Activated CD8-positive, alpha-beta T cell treated with anti-CD3 and anti-CD28 coated beads, Interleukin-2, amount 10 ng/mL, durations not matched to agents 7 days and 5 days (primary cell): ENCODE measurements at places on chromosomes 1 and 21. TPM values are rescaled to one million over a fixed set of nuclear protein-coding genes. Genes with fewer than 3 reads are reported as not detected.

- no peak for DNase-seq
Observed at GRCh38 chr1:167488786-167489185, 29.5 kb downstream of the CD247 start.

DNA sequence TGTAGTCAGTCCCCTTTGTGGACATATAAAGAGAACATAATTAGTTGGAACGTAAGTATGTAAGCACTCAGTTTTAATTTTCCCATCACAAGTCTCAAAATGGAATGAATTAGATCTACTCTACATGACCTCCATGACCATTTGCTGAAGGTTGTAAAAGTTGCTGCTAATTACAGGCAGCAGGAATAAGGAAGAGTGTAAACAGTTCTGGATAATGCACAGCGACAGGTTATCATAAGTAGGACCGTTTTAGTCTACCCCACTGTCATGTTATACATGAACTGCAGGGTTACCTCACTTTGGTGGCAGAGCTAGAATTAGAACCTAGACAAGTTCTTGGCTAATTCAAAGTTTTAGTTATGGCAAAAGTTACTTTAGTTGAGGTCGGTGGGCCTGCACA is 21.7 kb downstream of the YTHDF2 start:
- DNase-seq, result no peak

DNA sequence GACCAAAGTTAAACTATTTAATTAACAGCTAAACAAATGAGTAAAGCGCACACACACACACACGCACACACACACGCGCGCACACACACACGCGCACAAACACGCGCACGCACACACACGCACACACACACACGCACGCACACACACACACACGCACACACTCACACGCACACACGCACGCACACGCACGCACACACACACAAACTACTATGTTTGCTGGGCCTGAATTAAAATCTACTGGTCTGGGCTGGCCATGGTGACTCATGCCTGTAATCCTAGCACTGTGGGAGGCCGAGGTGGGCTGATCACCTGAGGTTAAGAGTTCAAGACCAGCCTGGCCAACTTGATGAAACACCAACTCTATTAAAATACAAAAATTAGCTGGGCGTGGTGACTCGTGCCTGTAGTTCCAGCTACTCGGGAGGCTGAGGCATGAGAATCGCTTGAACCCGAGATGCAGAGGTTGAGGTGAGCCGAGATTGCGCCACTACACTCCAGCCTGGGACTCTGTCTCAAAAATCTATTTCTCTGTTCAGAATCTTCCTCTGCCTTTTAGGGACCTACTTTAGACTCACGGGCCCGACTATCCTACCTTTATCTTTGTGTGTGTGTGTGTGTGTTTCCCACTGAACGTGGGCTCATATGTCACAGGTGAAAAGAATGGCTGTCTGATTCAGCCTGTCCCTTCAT is 37.5 kb upstream of the DNAJC11 start:
- no peak for DNase-seq

GRCh38 chr1:71986160-71986559 is 296.2 kb downstream of the NEGR1 start:
- no peak for DNase-seq

- DNase-seq, result no peak
Observed at GRCh38 chr1:226549094-226549936, 751 bp downstream of the STUM start.

DNA sequence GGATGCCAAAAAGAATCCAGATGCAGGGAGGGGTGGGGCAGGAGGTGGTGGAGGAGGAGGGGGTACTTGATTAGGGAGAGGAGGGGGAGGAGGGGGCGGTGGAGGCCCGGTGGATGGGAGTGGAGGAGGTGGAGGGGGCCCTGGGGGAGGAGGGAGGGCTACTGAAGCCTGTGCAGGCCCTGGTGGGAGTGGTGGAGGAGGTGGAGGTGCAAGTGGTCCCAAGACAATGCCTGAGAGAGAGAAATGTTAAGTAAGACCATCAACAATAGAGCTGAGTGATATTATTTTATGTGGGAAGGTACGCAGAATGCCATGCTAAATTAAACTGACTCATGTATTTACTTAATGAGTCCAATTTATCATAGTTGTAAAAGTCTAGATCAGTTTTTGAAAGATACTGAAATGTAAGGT is 86.8 kb upstream of the LBR start:
- DNase-seq, result no peak

DNA sequence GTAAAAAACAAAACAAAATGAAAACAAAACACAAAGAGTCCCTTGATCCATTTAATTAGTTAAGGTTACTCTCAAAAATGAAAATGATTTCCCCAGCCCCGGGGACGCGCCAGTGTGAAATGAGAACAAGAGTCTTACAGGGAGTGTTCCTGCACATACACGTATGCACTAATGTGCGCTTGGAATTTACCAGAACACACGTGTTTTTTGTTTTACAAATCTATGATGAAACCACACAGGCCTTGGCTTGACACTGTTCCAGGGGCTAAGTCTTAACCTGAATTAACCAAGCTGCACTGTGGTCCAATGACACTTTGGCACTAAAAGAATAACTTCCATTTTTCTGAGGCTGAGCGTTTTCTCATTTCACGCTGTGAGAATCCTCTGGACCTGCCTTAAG is 63.7 kb downstream of the SLC45A1 start:
- DNase-seq, result no peak

- DNase-seq, result no peak
Observed at GRCh38 chr1:163170975-163171676, 31.6 kb downstream of the RGS5 start.

DNA sequence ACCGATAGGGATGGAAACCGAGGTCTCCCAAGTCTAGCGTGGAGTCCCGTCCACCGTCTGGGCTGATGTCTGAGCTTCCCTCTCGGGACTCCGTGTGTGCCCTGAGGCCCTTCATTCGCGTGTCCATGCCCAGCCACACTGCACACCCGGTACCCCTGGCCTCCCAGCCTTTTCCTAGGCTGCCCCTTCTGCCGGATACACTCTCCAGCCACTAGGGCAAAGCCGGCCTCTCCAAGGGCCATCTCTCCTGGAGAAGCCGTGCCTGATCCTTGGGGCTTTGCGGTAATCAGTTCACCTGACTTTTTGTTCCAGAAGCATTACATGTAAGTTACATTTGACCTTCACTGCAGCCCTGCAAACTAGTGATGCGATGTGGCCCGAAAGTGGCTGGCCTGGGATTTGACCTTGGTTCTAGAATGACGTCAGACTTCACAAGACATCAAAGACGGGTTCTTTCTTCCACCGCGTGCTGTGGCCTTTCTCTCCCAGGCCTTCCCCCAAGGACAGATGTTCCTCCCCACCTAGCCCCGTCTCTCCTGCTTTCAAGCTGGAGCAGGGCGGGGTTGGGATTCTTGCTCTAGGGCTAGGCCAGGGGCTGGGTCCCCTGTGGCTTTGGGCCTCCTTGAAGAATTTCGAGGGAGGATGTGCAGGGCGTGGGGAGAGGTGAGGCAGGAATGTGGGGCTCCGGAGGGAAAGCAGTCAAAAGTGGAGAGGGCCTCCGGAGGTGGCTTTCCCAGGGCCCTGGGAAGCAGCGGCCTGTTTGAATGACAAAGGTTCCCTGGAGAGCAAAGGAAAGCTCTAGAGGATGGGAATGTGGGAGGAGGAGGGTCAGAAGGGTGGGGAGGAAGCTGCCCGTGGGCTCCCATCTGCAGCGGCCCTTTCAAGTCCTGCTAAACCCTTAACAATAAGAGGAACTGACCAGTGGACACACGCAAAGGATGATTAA is 49.7 kb upstream of the SLC2A1 start:
- DNase-seq, result no peak

GRCh38 chr1:43007377-43008114 is 48.9 kb upstream of the SLC2A1 start:
- no peak for DNase-seq

DNA sequence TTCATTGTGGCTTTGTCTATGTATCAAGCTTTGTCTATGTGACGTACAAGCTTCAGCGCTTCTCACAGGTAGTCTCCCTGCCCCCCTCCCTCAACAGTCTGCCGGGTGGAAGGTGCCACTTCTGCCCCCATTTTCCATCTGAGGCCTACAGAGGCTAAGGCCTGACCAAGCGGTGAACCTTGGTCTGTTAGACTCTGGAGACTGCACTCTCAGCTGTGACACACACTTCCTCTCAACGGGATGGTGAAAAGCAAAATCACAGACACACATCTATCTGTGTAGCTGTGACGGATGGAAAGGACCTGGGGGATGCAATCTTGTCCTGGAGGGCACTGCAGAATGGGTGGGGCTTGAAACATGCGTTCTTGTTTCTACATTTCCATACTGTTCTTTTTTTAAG is 152.9 kb upstream of the EDN2 start:
- no peak for DNase-seq

DNA sequence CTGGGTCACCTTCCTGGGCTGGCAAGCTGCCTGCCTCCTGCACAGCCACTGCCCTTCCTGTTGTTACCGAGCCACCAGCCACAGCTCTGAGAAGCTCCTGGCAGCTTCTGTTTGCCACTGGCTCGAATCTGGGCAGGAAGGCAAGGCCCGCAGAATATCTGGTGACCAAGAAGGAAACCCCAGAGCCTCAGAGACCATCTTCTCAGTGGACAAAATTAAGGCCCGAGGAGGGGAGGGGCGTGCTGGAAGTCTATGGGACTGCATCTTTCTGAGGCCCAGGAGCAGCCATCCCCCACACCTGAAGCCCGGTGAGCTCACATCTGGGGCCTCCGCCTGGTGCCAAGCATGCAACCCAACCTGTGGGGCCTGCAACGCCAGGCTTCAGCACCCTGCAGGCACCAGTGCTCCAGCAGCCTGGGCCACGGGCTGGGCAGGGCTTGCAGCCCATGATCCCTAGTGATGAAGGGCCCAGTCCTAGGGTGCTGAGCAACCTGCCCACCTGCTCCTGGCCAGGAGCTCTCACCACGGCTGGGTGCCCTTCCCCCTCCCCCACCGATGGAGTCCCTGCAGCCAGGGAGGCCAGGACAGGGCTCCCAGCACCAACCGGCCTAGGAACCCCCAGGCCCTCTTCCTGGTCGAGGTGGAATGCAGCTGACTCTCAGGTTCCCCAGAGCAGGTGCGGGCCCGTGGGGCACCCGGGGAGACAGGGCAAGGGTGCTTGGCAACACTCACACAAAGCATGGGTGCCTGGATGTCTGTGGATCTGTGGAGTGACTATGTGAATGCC is 879 bp downstream of the CPTP start:
- DNase-seq, result no peak

GRCh38 chr1:58123051-58123450 is 423.5 kb downstream of the OMA1 start:
- DNase-seq, result no peak

- no peak for DNase-seq
Observed at GRCh38 chr1:199747984-199748383, 279.5 kb upstream of the NR5A2 start.

- no peak for DNase-seq
Observed at GRCh38 chr1:75855010-75855409, 58.3 kb downstream of the MSH4 start.

GRCh38 chr21:43716376-43717165 is 2.4 kb upstream of the PDXK start:
- no peak for DNase-seq

DNA sequence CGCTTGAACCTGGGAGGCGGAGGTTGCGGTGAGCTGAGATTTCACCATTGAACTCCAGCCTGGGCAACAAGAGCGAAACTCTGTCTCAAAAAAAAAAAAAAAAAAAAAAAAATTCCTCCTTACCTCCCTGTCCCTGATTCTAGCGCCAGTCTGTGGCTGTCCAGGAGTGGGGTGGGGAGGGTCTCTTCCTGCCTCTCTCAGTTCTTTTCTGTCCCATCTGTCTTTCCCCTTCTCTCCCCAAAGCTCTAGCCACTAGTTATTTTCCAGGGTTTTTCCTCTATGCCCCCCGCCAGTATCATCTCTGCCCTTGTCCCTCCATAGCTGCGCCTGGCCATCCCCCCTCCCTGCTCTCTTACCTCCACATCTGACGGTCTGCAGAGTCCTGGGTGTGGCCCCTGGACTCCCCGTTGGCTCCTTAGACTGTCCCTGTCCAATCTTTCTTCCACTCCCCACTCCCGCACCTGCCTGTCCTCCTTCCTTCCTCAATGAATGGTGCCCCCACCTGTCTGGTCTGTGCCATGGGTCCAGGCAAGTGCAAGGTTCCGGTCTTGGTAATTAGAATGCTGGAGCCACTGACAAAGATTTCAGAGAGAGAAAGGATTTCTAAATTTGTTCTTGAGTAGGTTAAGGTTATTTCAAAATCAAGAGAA is 1.6 kb upstream of the TMEM63A start:
- DNase-seq, result no peak

DNA sequence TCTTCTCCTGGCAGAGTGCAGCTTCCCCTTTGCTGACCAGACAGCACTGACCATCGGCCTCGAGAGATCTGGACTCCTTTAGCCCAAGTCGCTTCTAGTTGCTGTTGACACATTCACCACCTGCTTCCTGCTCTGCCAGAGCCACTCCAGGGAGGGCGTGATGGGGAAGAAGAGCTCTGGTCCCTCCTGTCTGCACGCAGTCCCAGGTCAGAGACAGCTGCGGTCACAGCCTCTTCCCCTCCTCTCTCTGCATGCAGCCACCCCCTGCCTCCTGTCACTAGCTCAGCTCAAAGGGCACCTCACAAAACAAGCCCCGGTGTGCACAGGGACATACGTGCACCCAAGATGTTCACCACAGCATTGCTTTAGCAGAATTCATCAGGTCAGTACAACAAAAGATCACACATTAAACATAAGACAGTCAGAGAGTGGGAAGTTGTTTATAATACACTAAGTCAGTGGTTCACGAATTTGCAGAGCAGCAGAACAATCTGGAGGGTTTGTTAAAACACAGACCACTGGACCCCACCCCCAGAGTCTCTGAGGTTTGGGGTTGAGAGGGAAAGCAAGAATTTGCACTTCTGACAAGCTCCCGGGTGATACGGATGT is 132.9 kb downstream of the SYF2 start:
- DNase-seq, result peak; percentile 79

DNA sequence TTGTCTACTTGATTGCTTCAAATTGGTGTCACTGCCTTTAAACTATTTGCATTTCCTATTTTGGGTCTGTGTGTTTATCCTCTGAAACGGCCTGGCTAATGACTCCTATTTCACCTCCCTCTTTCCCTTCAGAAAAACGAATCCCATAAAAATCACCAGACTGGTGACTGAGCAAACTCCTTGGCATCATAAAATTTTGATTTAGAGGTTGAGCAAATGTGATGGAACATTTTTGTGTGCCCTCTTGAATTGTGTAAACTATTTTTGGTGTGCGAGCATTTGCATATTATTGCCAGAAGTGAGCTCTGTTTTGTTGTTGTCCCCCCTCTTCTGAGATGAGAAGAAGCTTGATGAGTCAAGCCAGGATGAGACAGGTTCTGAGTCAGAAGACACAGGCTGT is 316.1 kb downstream of the AJAP1 start:
- no peak for DNase-seq

C1orf105 gene
- total RNA-seq, result not detected

GUCA2B gene
- total RNA-seq, result not detected

IL19 gene
- total RNA-seq, result not detected

B3GALT6 gene
- total RNA-seq, result 21.2 TPM

ADAMTS1 gene
- total RNA-seq, result 0.99 TPM

TFAP2E gene
- total RNA-seq, result 1.0 TPM

PTCH2 gene
- 1.4 TPM for total RNA-seq

TRPM2 gene
- 40.9 TPM for total RNA-seq

KCNE1 gene
- total RNA-seq, result 0.26 TPM

KAZN gene
- total RNA-seq, result 1.7 TPM

ATP1B1 gene
- 12.0 TPM for total RNA-seq

PAQR7 gene
- total RNA-seq, result 3.3 TPM
